ENCODE measurements at places on chromosomes 16 and 17.

GRCh38 chr16:81686391-81687130, 92.5 kb upstream of the PLCG2 start:
- DNase-seq = no peak

GRCh38 chr16:66706506-66706880, 9.9 kb upstream of the CMTM4 start:
- no peak for DNase-seq

- DNase-seq = no peak
Observed at GRCh38 chr16:58444265-58444664, 52.0 kb downstream of the GINS3 start.

DNA sequence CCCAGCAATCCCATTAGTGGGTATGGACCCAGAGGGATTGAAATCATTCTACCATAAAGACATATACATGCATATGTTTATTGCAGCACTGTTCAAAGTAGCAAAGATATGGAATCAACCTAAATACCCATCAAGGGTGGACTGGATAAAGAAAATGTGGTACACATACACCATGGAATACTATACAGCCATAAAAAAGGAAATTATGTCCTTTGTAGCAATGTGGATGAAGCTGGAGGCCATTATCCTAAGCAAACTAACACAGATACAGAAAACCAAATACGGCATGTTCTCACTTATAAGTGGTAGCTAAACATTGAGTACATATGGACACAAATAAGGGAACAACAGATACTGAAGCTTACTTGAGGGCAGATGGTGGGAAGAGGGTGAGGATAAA, 2.4 kb downstream of the KRTAP2-3 start:
- DNase-seq = no peak

GRCh38 chr17:82154881-82155331, 56.9 kb upstream of the FASN start:
- no peak for DNase-seq

DNA sequence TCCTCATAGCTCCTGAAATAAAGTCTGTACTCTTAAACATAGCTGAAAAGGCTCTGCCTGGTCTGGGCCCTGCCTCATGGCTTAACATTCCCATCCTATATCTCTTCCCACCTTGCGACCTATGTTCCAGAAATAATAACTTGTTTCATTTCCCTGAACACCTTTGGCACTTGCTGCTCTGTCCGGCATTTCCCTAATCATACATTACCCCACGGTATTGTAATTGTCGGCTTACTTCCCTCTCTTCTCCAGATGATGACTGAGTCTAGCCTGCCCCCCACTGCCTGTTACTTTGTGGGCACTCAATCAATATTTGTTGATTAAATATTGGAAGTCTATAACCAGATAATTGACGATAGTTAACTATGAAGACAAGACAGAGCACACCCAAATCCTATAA, 23.3 kb upstream of the SUPT4H1 start:
- no peak for DNase-seq

DNA sequence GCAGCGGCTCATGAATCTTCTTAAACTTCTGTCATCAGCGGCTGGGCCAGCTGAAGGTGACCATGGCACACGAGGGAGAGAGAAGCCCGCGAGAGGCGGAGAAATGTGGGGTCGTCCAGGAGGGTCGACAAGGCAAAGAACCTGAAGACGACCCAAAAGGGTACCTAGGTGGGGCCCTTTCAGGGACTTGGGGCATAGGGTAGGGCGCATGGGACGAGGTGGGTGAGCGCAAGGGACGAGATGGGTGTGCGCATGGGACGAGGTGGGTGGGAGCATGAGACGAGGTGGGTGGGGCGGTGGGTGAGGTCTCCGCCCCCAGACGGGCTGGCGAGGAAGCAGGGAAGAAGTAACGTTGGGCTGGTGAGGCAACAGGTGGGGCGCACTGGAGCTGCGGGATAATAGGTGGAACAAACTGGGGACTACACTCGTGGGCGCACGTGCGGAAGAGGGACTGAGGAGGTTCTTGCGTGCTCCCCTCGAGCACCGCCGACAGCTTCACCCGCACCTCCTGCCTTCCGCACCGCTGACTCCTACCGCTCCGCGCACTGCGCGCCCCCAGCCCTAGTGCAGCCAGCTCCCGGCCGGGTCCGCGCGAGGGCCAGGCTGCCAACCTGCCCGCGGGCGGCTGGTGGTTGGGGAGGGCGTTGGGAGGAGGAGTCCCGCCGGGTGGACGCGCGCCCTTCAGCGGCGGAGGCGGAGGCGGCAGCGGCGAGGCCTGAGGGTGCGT, 23.2 kb upstream of the CRYM start:
- peak; percentile 38 for DNase-seq

GRCh38 chr17:19542247-19542646, 8.6 kb downstream of the SLC47A1 start:
- no peak for DNase-seq

DNA sequence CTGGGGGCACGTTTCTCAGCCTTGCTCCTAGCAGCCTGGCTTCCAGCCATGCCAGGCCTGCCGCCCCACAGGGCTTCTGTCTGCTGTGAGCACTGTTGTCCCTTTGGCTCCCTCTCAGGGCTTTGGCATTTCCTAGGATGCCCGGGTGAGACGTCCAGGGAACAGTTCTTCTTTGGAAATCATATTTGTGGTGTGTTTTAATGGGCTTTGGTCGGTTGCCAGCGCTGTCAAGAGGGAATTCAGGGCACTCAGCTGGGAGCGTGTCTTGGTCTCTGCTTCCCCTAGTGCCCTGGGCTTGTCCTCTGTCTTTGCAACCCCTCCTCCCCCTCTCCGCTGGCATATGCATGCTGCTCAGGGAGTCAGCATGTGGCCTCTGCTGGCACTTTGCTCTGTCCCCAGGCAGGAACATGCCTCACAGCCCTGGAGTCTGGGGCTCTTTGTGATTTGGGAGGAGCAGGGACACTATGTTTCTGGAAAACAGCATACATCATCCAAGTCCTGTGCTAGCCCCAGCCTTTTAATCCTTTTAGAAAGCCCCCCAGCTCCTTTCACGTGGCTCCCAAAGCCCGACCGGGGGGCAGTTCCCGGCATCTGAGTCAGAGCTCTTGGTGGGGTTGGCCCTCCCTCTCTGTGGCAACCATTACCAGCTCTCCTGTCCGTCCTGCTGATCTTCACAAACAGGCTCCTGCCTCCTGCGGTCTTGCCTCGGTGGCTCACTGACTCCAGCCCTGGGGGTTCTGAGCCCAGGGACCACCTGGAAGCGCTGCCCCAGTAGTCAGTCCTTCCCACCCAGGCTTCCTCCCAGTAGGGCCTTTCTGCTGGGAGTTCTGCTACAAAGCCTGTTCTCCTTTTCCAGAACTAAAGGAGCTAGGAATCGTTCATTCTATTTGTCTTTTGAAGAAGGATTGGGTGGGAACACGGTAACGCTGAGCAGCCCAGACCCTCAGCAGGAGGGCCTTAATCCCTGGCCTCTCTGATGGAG, 26.7 kb downstream of the SAP30BP start:
- no peak for DNase-seq

GRCh38 chr16:88602091-88602490, 31.9 kb downstream of the ZC3H18 start:
- no peak for DNase-seq

DNA sequence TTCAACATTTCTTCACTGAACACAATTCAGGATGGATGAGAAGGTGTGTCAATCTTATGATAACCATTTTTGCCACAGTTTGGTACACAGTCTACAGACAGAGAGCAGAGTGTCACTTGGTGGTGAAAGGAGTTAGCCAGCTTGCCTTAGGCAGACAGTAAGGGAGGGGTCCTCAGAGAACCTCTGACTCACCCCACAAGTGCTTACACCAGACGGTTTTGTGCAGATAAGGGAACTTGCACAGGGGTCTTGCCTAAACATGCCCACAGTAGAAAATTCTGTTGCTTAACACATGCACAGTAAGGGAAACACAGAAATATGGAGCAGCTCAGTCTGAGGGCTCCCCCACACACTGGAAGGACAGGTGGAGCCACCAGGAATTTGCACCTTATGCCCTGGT, 204.5 kb upstream of the CDH8 start:
- no peak for DNase-seq

DNA sequence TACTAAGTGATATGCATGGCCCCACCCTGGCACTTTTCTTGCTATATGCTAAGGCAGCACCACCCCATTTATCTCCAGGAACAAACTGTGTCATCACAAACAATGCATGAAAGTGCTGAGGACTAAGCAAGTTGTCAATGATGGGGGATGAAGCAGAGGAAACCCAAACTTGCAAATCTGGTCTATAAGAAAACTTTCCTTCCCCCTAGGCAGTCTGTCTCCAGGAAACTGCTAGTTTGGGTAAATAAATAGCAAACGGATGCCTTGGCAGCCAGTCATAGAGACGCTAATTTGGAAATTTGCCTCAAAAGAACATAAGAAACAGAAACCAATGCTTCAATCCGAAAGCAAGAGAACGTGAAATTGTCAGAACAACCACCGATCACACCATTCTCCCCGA, 5.6 kb upstream of the HSBP1 start:
- no peak for DNase-seq

DNA sequence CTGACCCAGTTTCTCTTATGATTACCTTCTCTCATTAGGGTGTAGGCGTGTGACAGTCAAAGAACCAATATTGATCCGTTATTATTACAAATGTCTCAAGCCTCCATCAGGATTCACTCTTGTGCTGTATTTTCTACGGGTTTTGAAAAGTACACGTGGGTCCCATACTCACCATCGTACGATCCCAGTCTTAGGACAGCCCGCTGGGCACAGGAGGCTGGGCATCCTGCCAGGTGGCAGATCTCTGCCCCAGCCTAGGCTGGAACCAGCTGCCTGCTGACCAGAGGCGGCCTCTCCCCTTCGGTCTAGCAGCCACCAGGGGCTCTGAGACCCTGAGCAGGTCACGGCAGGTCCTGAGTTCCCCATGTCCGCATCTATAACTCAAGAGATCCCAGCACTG, 2.0 kb upstream of the METRNL start:
- no peak for DNase-seq

DNA sequence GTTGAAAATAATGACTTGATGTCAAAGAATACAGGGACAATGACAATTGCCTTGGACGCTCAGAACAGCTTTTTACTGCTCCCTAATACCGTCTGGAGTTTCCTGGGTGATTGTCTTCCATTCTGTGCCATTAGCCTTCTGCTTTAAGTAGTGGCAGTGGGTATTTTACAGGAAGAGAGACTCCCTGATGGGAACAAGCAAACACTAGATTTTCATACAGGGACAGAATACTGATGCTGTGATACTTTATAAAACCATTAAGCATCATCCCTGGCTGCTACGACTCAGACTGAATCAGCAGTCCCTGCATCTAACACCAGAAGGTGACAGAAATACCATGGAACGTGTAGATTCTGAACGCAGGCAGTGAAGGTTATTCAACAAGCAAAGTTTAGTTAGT, 635.4 kb upstream of the GOT2 start:
- no peak for DNase-seq

DNA sequence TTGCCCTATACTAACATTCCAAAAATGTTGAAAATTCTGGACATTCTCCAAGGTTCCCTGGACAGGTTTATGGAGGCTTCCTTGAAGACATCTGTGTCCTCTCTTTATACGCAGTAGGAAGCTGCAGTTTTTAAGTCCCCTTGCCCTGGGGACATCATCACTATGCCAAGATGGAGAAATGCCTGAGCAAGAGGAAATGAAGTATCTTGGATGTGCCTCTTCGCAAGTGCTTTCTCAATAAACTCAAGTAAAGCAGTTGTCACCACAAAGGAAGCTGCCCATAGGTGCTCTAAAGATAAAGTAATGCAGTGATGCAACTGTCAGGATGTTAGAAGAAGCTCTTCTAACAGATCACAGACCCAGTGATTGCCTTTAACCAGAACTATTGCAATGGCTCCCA, 71.0 kb downstream of the CDYL2 start:
- no peak for DNase-seq

DNA sequence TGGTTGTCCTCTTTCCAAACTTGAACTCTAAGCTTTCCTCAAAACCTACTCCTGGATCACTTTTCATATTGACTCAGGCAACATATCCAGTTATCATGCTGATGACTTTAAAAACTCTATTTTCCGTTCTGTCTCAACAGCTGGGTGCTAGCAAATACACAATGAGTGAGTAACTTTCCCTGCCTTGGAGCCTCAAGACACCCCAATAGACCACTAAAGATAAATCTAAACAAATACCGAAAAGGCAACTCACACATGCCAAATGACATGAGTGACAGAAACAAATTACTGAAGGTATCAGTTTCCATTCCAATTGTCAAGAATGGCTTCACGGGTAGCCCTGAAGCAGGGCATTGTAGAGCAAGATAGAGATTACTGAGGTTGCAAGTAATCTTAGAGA, 15.7 kb upstream of the TMEM101 start:
- no peak for DNase-seq

- no peak for DNase-seq
Observed at GRCh38 chr17:38554430-38555350, 51.1 kb downstream of the SRCIN1 start.

DNA sequence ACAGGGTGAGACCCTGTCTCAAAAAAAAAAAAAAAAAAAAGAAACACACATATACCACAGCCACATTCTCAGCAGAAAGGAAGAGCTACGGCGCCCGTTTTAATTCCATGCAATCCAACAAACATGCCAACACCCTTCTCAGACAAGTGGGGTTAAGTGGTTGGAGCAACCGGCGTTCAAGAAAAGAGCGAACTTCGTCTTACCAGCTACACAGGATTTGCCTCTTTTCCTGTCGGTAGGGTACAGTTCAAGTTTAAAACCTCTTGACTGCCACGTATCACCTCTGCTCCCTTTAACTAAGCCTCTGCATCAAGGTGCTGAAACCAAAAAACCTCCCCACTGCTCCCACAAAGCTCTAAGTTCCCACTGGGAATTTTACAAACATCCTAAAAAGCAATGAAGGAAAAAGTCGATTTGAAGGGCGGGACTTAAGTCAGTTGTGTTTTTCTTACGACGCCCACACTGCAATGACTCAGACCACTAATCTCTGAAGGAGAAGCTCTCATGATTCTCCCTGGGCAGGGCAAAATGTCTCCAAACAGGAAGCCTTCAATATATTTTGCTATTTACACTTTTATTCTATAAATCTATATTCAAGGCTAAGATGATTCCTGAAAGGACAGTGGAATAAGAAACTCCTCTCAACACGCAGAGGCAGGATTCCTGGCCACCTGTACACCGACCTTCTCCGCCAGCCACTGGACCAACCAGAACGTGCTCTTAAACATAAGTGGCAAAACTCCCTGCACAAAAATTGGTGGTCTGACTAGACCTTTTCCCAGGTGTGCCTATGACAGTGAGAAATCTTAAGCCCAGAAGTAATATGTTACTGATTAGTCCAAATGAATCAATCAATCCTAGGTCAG, 18.8 kb downstream of the SRP68 start:
- no peak for DNase-seq

Data from stimulated activated CD4-positive, alpha-beta T cell treated with anti-CD3 and anti-CD28 coated beads, Interleukin-1b, Interleukin-23, amount 100 ng/mL, for 48 hours (primary cell).